Activated T-helper 2 cell treated with anti-CD3 and anti-CD28 coated beads, Interferon-gamma antibody, Interleukin-2, Interleukin-4, amounts not matched to agents 10 μg/mL and 5 μg/mL and 100 μg/mL, durations not matched to agents 14 hours and 24 hours and 36 hours (primary cell): ENCODE measurements at places on chromosomes 1 and 21. TPM values are rescaled to one million over a fixed set of nuclear protein-coding genes. Genes with fewer than 3 reads are reported as not detected.

DAB1 gene
- total RNA-seq = not detected in 2 replicates

TMEM52 gene
- 0.94 and 1.2 TPM in 2 replicates for total RNA-seq

ARHGEF19 gene
- total RNA-seq = 6.4 and 7.5 TPM in 2 replicates

LCE1F gene
- total RNA-seq = not detected in 2 replicates

UMODL1 gene
- total RNA-seq = not detected in 2 replicates

SCCPDH gene
- 34.1 and 34.3 TPM in 2 replicates for total RNA-seq

TFF2 gene
- total RNA-seq = not detected in 2 replicates

OR2T1 gene
- total RNA-seq = not detected in 2 replicates

CD53 gene
- 161 and 165 TPM in 2 replicates for total RNA-seq
